ENCODE measurements at places on chromosomes 4 and X.

- no peak for DNase-seq
These were observed 23.8 kb downstream of the CTSO start for GRCh38 chr4:155929833-155930232.

GRCh38 chrX:49978176-49978575 is 55.8 kb downstream of the CLCN5 start:
- no peak for DNase-seq

DNA sequence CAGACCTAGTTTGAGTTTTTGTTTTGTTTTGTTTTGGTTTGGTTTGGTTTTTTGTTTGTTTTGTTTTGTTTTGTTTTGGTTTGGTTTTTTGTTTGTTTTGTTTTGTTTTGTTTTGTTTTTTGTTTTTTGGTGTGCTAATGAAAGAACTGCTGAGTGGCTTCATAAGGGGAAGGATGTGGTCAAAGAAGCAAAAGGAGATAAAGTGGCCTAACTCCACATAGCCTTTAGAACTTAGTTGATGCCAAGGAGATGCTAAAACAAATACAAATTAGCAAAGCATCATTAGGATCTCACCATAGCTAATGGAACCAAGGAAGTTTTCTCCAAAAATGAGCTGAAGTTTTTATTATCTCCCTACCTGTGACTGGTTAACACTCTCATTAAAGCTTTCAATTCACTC is 44.6 kb upstream of the TMEM164 start:
- DNase-seq = no peak

- DNase-seq = no peak
These were observed 11.7 kb upstream of the HTRA3 start for GRCh38 chr4:8257854-8258253.

- no peak for DNase-seq
These were observed 4.2 kb upstream of the PKD2 start for GRCh38 chr4:88003261-88003660.

DNA sequence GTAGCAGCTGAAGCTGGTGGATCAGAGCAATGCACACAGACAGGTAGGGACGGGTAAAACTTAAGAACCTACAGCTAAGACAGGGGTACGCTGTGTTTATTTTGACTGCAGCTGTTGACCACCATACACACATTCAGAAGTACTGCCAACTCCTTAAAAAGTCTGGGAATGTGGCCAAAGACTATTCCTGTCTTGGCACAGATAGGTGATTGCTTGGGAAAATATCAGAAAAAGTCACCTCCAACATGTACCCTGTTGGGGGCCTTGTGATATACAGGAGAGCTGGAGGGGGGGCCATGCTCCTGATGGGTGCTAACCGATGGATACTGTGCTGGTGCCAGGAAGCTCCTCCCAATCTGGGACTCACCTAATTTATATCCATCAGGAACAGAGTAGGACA is 121.2 kb downstream of the VCX2 start:
- DNase-seq = no peak

DNA sequence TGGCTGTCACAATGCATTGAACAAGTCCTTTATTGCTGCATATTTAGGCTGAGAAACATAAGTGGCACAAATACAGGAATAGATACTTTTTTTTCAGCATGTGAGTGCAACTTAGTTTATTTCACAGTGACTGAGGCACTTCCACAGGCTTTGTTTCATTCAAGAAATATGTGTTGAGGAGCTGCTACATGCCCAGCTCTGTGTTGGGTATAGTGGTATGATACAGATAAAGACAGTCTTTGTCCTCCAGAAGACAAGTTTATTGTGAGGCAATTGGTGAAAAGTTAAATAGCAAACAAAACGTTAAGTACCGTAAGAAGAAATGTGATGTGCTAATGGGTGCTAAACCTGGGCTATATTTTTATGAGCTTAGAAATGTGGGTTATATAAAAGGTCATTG is 186.4 kb downstream of the SPRY1 start:
- no peak for DNase-seq

- DNase-seq = no peak
These were observed 24.0 kb downstream of the TET2 start for GRCh38 chr4:105170711-105171110.

DNA sequence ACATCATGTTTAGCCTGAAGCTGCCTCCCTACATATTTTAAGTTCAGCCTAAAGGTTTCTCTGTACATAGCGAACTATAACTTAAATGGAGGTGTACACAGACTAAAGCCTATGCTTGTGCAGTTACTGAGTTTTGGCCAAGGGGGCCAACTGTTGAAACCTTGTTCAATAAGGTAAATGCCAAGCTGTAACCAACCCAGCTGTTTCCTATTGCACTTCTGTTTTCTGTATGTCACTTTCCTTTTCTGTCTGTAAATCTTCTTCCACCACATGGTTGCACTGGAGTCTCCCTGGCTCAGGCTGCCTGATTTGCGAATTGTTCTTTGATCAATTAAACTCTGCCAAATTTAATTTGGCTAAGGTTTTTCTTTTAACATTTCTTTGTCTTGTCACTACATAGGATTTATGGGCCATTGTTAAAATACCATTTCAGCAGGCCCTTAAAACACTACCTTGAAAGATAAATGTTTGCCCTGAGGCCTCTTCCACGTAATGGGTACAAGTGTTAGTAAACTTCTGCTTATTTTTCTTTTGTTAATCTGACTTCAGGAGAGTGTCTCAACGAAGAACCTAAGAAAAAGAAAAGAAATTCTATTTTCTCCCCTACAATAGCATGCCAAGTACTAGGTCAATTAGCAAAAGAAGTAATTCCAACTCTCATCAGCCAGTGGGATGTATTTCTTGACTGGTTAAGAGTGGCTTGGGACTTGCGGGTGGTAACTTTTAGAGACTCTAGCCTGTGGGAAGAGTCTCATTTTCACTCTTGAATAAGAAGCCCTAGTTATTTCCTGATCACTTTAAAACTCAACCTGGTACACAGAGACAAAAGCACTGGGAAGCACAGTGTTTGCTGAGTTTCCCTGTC is 45.7 kb upstream of the PRSS12 start:
- DNase-seq = no peak

DNA sequence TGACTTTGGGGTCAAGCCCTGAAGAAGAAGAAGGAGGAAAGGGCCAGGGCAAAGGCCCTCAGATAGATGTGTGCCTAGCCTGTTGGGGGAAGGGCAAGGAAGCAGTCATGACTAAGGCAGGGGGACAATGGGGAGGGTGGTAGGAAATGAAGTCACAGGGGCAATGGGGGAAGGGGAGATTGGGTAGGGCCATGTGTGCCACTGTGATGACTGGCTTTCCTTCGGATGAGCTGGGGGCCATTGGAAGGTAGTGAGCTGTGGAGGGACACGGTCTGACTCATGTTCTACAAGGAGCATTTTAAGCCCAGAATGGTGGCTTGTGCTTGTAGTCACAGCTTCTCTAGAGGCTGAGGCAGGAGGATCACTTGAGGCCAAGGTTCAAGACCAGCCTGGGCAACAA is 642.0 kb downstream of the MID1IP1 start:
- DNase-seq = no peak

GRCh38 chrX:122445466-122445865 is 738.6 kb upstream of the GRIA3 start:
- DNase-seq = no peak

DNA sequence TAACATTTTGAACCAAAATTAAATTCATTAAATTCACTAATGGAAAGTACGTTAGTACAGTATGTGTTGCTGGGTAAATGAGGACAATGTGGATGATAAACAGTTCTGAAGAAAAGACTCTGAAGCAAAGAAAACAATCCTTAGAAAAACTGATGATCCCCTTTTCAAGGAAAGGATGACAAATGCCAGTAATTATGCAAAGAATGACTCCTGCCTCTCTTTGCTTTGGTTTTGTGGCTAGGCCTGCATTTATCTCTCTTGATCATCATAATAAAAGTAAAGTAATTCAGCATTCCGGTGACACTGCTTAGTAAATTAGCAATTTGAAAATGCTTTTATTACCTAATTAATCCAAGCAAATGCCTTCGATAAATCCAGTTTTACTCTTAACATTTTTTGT is 652.2 kb upstream of the DIPK2B start:
- no peak for DNase-seq

- no peak for DNase-seq
These were observed 24.4 kb downstream of the RELL1 start for GRCh38 chr4:37661772-37662171.

GRCh38 chr4:38223782-38224236 is 263.6 kb downstream of the PTTG2 start:
- no peak for DNase-seq

DNA sequence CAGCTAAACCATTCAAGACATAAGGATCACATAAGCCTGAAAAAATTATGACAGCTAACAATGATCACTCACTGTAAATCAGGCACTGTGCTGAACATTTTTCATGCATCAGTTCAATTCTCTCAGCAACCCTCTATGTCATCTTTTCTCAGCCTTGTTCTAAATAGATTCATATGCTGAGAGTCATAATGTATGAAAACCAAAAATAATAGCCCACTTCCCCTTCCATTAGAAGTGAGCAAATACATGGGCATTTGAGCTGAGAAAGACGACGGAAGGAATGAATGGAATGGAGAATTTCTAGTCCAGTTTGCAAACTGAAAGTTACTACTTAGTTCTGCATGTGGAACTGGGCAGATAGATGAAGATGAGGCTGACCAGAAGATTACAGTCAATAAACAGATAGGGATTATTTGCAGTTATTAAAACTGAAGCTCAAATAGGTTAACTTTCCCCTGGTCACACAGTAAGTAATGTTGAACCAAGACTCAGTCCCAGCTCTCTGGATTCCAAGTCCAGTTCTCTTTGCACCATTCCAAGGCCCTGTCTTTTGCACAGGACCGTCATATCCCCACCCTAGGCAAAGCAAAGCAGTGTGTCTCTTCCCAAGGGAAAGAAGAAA is 1.6 kb upstream of the SH3RF1 start:
- DNase-seq = no peak

- DNase-seq = no peak
These were observed 31.2 kb downstream of the SLC2A9 start for GRCh38 chr4:9989918-9990635.

GRCh38 chrX:40172401-40173142 is 74.8 kb upstream of the BCOR start:
- DNase-seq = no peak

GRCh38 chr4:71389149-71389827 is 50.5 kb downstream of the SLC4A4 start:
- DNase-seq = peak; percentile 66

DNA sequence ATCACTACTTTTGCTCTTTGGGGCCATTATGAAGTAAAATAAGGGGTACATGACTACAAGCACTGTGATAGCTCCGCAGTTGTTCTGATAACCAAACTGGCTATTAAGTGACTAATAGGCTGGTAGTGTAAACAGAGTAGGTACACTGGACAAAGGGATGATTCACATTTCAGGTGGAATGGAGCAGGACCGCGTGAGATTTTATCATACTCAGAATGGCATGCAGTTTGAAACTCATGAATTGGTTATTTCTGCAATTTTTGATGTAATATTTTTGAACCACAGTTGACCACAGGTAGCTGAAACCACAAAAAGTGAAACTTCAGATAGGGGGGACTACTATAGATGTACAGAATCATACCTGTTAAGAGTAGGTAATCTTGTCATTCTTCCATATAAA is 55.8 kb downstream of the PAK3 start:
- DNase-seq = no peak

DNA sequence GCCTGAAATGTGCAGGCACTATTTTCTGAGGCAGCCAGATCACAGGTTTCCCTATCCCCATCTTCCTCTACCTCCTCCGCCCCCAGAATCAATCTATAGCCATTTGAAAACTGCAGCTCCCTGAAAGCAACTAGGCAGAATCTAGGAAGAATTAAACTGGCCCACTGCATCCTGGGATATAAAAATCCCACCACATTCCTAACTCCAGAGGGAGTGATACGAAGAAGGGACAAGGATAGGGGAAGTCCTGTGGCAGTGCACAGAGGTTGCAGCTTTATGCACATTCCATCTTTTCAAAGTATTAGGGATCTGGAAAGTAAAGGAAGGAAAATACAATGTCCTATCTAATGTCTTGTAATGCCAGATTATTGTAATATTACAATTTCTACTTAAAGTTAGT is 18.3 kb upstream of the HERC3 start:
- DNase-seq = no peak

DNA sequence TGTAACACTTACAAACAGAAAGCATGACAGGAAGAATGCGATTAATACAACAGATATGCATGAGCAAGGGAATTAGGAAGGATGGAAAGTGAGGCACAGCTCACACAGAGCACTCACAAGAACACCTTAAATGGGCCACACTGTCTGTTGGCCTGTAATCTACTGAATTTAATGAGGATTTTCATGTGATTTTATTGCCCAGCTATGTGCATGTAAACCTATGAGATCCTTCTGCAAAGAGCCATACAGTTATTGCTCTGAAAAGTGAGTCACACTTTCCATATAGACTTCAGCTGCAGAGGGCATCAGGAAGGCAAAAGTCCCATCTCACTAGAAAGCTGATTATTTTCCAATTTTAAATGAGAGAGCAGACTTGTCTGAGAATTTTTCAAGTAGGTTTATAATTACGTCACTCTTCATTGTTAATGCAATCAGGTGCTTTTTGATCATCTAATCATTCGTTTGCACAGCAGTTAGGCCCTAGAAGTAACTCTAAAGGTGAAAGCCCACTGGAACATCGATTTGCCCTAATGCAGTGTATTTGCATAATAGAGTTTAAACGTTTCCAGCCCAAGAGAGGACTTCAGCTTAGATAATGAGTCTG is 832.7 kb upstream of the INTU start:
- peak; percentile 50 for DNase-seq

- DNase-seq = no peak
These were observed 187.6 kb downstream of the GUCY2F start for GRCh38 chrX:109294097-109294814.

GRCh38 chr4:163621821-163622220 is 127.3 kb downstream of the TMA16 start:
- no peak for DNase-seq

DNA sequence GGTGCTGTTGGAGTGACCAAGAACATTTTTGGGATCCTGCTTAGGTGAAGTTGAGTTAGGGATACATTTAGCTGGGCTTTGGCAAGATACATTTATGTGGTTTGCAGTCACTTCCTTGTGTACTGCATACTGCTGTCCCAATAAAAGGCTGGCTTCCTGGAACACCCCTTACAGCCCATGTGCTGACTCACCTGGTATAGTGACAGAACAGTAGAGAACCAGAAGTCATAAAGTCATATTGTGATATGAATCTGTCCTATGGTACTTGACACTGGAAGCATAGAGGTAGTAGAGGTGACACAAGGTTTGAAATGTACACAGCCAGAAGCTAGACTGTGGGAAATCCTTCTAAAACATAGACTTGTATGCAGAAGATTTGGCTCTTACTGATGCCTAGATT is 55.3 kb upstream of the SLC25A43 start:
- DNase-seq = no peak
